ENCODE measurements at places on chromosomes 4 and X.

- no peak overlapping the region for H3K4me3 ChIP-seq
- H3K27ac ChIP-seq, result no peak overlapping the region
- DNase-seq, result no peak
- H3K27me3 ChIP-seq, result no peaks in the 10 kb centered on the region
- no peaks in the 10 kb centered on the region for H3K4me1 ChIP-seq
Measured at GRCh38 chr4:104449537-104449936, 45.2 kb downstream of the CXXC4 start.

DNA sequence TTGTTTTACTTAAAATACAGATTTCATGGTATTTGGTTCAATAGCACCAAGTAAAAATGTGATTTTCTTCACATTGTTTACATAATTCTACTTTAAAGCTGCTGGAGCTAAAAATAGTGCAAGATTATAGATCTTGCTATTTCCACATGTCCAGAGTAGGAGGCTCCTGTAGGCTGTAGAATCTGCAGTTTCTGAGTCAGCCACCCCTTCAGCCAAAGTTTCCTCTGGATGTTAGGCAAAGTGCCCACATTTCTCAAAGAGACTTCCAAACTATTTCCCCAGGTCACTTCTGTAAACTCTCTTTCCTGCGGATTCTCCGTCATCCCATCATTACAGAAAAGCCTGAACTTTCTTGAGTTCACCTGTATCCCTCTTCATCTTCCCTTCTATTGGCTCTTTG, 342.5 kb upstream of the FSTL5 start:
- H3K27ac ChIP-seq, result no peak overlapping the region
- no peaks in the 10 kb centered on the region for H3K36me3 ChIP-seq
- no peak overlapping the region for H3K4me3 ChIP-seq
- no peaks in the 10 kb centered on the region for H3K27me3 ChIP-seq

- H3K36me3 ChIP-seq, result no peaks in the 10 kb centered on the region
- H3K4me3 ChIP-seq, result no peak overlapping the region
- H3K27ac ChIP-seq, result no peak overlapping the region
- DNase-seq, result no peak
- peaks cover 4% of the 10 kb centered on the region for H3K4me1 ChIP-seq
Measured at GRCh38 chrX:139094671-139095592, 383.4 kb upstream of the FGF13 start.

DNA sequence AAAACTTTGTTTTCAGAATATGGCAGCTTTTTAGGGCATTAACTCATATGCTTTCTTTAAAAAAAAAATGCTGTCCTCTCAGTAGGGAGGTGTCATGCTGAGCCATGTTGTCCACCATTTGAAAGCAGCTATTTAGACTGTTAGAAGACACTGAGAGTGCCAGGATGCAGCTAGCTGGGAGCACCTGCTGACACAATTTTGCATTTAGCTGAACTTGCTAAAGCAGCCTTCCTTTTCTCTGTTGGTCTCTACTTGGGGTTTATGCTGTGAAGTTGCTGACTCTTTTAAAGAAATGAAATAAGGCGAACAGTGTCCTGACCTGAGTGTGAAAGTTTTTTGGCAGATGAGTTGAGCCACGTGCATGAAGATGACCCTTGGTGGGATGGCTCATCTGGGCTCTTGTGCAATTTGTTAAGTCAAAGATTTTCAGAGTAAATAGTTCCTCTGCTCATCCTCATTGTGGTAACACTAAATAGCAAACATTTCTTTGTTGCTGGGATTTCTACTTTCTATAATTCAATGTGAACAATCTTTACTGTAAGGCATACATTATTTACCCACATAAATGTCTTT, 64.5 kb downstream of the CDS1 start:
- no peaks in the 10 kb centered on the region for H3K27me3 ChIP-seq
- no peak overlapping the region for H3K27ac ChIP-seq
- DNase-seq, result no peak
- H3K36me3 ChIP-seq, result no peaks in the 10 kb centered on the region

GRCh38 chr4:1578251-1578773, 105.8 kb downstream of the FAM53A start:
- H3K4me1 ChIP-seq, result peaks cover 5% of the 10 kb centered on the region
- no peaks in the 10 kb centered on the region for H3K36me3 ChIP-seq
- DNase-seq, result no peak
- H3K4me3 ChIP-seq, result no peak overlapping the region
- H3K27ac ChIP-seq, result no peak overlapping the region
- peaks cover 59% of the 10 kb centered on the region for H3K27me3 ChIP-seq

GRCh38 chr4:187357045-187357643, 633.5 kb upstream of the FAT1 start:
- H3K27me3 ChIP-seq, result no peaks in the 10 kb centered on the region
- H3K36me3 ChIP-seq, result no peaks in the 10 kb centered on the region
- no peak overlapping the region for H3K4me3 ChIP-seq
- DNase-seq, result no peak
- no peak overlapping the region for H3K27ac ChIP-seq

DNA sequence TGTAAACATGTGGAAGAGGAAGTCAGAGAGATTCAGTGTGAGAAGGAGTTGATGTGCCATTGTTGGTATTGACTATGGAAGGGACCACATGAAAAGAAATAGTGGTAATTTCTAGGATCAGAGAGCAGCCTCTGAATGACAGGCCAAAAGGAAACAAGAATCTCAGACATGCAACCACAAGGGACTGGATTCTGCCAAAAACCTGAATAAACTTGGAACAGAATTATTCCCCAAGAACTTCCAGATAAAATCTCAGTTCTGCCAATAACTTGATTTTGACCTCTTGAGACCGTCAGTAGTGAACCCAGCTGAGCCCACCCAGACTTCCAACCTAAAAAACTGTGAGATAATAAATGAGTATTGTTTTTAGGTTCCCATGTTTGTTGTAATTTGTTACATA, 653.6 kb upstream of the NR3C2 start:
- no peak overlapping the region for H3K27ac ChIP-seq
- DNase-seq, result no peak
- no peak overlapping the region for H3K4me3 ChIP-seq
- no peaks in the 10 kb centered on the region for H3K4me1 ChIP-seq

GRCh38 chr4:76991161-76991660, 41.7 kb downstream of the SEPTIN11 start:
- DNase-seq, result no peak
- peaks cover 26% of the 10 kb centered on the region for H3K4me1 ChIP-seq
- no peak overlapping the region for H3K4me3 ChIP-seq
- H3K36me3 ChIP-seq, result no peaks in the 10 kb centered on the region
- no peak overlapping the region for H3K27ac ChIP-seq
- no peaks in the 10 kb centered on the region for H3K27me3 ChIP-seq

DNA sequence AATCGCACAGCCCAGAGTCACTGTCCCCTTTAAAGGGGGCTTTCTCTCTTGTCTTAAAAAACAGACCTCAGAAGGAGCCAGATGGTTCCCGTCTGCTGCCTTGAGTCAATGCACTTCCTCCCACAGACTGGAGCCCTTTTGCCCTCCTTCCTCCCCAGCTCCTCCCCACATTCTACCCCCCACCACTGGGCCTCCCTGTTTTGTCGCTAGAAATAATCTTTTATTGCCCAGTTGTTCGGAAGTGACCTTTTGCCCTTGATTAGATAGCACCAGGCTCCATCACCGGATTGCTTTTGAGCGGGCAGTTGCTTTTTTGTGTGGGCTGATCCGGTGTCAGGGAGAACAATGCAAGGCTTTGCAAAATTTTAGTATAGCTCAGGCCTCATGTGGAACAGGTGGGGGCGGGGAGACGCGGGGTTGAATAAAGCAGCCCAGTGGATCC, 47.7 kb downstream of the SPRY1 start:
- H3K4me1 ChIP-seq, result peaks cover 6% of the 10 kb centered on the region
- DNase-seq, result no peak
- H3K27ac ChIP-seq, result peak overlapping the region; percentile 28
- H3K36me3 ChIP-seq, result no peaks in the 10 kb centered on the region

GRCh38 chr4:163048447-163048846, 118.2 kb downstream of the NAF1 start:
- no peak for DNase-seq
- no peaks in the 10 kb centered on the region for H3K36me3 ChIP-seq
- no peaks in the 10 kb centered on the region for H3K27me3 ChIP-seq
- H3K4me3 ChIP-seq, result no peak overlapping the region
- H3K4me1 ChIP-seq, result no peaks in the 10 kb centered on the region

DNA sequence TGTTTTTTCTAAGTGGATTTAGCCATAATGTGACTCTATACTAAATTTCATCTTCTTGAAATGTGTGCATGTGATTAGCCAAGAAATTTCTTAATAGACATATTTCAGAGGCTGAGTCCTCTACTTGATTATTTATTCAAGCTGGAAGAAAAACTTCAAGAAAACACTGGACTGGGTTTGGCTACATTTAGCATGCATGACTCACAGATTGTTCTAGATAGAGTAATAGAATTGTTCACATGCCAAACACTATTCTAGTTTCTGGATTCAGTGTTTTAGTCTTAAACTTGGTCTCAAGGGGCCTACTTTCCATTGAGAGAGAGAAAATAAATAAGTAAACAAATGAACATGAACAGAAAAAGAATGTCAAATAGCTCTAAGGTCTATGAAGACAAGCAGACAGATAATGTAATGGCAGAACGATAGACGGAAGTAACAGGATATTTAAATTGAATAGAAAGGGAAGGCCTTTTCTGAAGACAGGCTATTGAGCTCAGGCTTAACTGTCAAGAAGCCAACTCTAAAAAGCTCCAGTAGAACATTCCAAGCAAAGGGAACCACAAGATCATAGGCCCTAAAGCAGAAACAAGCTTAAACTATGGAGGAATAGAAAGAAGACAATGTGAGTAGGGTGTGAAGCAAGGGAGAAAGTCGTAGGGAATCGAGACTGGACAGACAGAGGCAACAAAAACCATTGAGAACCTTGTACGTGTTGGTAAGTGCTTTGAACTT, 104.6 kb downstream of the TMEM144 start:
- DNase-seq, result no peak
- H3K27me3 ChIP-seq, result no peaks in the 10 kb centered on the region
- no peaks in the 10 kb centered on the region for H3K36me3 ChIP-seq
- no peak overlapping the region for H3K4me3 ChIP-seq
- H3K27ac ChIP-seq, result no peak overlapping the region
- no peaks in the 10 kb centered on the region for H3K4me1 ChIP-seq

GRCh38 chrX:154057791-154058190, 38.1 kb upstream of the IRAK1 start:
- no peak overlapping the region for H3K4me3 ChIP-seq
- H3K36me3 ChIP-seq, result no peaks in the 10 kb centered on the region
- H3K27ac ChIP-seq, result peak overlapping the region; percentile 61
- peaks cover 38% of the 10 kb centered on the region for H3K4me1 ChIP-seq

GRCh38 chr4:103721251-103721650, 1.5 kb upstream of the TACR3 start:
- no peak for DNase-seq
- H3K4me3 ChIP-seq, result no peak overlapping the region
- H3K36me3 ChIP-seq, result no peaks in the 10 kb centered on the region
- peaks cover 8% of the 10 kb centered on the region for H3K27me3 ChIP-seq

- H3K4me3 ChIP-seq, result no peak overlapping the region
- H3K27ac ChIP-seq, result no peak overlapping the region
- DNase-seq, result no peak
- peaks cover 7% of the 10 kb centered on the region for H3K4me1 ChIP-seq
- H3K36me3 ChIP-seq, result no peaks in the 10 kb centered on the region
Measured at GRCh38 chr4:108828620-108829019, 65.8 kb upstream of the ETNPPL start.

GRCh38 chr4:35689870-35690269, 554.4 kb downstream of the ARAP2 start:
- no peaks in the 10 kb centered on the region for H3K4me1 ChIP-seq
- no peak overlapping the region for H3K27ac ChIP-seq
- no peak for DNase-seq
- H3K36me3 ChIP-seq, result no peaks in the 10 kb centered on the region

DNA sequence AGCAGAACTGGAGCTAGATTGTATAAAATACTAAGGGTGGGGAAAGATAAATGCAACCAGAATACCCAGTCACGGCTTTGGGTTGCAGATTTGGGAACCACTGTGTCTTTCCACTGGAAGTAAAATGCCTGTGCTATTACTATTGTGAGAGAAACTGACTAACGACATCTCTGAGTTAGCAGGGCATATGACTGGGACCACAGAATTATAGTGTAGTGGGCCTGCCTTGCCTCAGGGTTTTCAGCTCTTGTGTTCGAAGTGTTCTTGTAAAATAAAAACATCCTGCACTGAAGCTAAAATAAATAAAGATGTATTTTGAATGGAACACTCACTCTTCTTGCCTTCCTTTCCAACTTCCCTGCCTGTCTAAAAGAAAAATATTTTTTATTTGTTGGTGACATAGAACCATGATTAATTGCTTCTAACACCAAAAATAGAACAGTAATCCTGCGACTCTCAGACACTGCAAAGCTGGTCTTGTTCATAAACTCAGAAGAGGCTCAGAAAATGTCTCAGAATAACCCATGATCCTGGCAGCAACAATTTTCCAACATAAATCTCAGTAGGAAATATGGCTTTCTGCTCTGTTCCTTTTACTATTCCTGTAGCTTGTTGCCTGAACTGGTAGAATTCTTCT, 104.2 kb downstream of the FAM47B start:
- no peaks in the 10 kb centered on the region for H3K36me3 ChIP-seq
- no peak for DNase-seq
- no peaks in the 10 kb centered on the region for H3K4me1 ChIP-seq
- H3K27ac ChIP-seq, result no peak overlapping the region
- no peaks in the 10 kb centered on the region for H3K27me3 ChIP-seq
- H3K4me3 ChIP-seq, result no peak overlapping the region

- H3K4me1 ChIP-seq, result no peaks in the 10 kb centered on the region
- H3K4me3 ChIP-seq, result no peak overlapping the region
- no peaks in the 10 kb centered on the region for H3K36me3 ChIP-seq
- no peak overlapping the region for H3K27ac ChIP-seq
- DNase-seq, result no peak
Measured at GRCh38 chrX:10350221-10350620, 193.4 kb downstream of the CLCN4 start.

DNA sequence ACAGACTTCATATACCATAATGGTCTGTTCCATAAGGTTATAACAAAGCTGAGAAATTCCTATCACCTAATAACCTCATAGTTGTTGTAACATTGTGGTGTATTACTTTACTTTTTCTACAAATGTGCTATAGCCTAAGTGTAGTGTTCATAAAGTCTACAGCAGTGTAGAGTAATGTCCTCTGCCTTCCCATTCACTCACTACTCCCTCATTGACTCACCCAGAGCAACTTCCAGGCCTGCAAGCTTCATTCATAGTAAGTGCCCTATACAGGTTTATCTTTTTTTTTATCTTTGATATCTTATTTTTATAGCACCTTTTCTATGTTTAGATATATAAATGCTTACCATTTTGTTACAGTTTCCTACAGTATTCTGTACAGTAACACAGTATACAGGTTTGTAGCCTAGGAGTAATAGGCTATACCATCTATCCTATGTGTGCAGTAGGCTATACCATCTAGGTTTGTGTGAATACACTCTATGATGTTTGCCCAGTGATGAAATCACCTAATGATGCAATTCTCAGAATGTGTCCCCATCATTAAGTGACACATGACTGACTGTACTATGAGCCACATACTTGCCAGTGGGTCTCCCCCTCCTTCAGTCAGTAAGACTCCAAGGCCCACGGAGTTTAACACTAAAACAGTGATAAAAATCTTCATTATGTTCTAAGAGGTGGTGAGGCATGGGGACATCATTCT, 299.9 kb downstream of the UNC5C start:
- DNase-seq, result no peak
- H3K4me3 ChIP-seq, result no peak overlapping the region
- no peaks in the 10 kb centered on the region for H3K4me1 ChIP-seq
